CD4-positive, alpha-beta T cell (primary cell): ENCODE measurements at places on chromosomes 2 and 18.

GRCh38 chr2:236417150-236417549 lies 152.5 kb upstream of the ACKR3 start:
- H3K4me1 ChIP-seq = no peaks in the 10 kb centered on the region
- no peak for DNase-seq
- no peak overlapping the region for H3K4me3 ChIP-seq
- peaks cover 5% of the 10 kb centered on the region for H3K27me3 ChIP-seq
- no peaks in the 10 kb centered on the region for H3K36me3 ChIP-seq

GRCh38 chr2:223954401-223954800 lies 2.9 kb upstream of the MRPL44 start:
- no peak for DNase-seq
- no peak overlapping the region for H3K27ac ChIP-seq
- peaks cover 25% of the 10 kb centered on the region for H3K4me1 ChIP-seq
- H3K27me3 ChIP-seq = no peaks in the 10 kb centered on the region
- peaks cover under 1% of the 10 kb centered on the region for H3K36me3 ChIP-seq

GRCh38 chr2:102376052-102376591 lies 20.5 kb downstream of the IL18R1 start:
- DNase-seq = no peak
- H3K27ac ChIP-seq = no peak overlapping the region
- H3K36me3 ChIP-seq = peaks cover 6% of the 10 kb centered on the region
- H3K27me3 ChIP-seq = no peaks in the 10 kb centered on the region
- H3K4me1 ChIP-seq = no peaks in the 10 kb centered on the region

- DNase-seq = no peak
- H3K27ac ChIP-seq = no peak overlapping the region
- H3K27me3 ChIP-seq = no peaks in the 10 kb centered on the region
- no peak overlapping the region for H3K4me3 ChIP-seq
Observed at GRCh38 chr2:96340493-96341414, 5.2 kb downstream of the NCAPH start.

- H3K4me3 ChIP-seq = no peak overlapping the region
- H3K4me1 ChIP-seq = peaks cover 26% of the 10 kb centered on the region
- H3K27me3 ChIP-seq = peaks cover 47% of the 10 kb centered on the region
- no peak overlapping the region for H3K27ac ChIP-seq
- DNase-seq = no peak
Observed at GRCh38 chr2:218957671-218958070, 1.8 kb upstream of the CDK5R2 start.

- H3K4me3 ChIP-seq = no peak overlapping the region
- no peaks in the 10 kb centered on the region for H3K4me1 ChIP-seq
- no peak for DNase-seq
- no peaks in the 10 kb centered on the region for H3K27me3 ChIP-seq
- no peak overlapping the region for H3K27ac ChIP-seq
Observed at GRCh38 chr18:7233134-7233810, 2.4 kb downstream of the LRRC30 start.

DNA sequence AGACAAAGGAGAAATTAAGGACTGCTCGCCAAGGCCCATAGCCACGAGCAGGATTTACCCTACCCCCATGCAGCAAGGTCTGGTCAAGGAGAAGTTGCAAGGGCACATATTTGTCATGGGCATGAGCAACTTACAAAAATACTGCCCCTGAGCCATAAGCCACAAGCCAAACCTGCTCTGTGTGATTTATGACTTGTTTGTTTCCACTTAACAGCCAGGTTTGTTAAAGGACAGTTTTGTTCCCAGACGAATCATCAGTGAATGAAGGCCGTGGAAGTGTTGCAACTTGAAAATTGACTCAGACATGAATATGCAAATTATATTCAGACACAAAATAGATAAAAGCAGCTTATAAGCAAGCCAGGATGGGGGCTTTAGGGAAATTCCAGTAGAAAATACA lies 31.3 kb upstream of the EVA1A start:
- no peak overlapping the region for H3K27ac ChIP-seq
- no peaks in the 10 kb centered on the region for H3K4me1 ChIP-seq
- no peaks in the 10 kb centered on the region for H3K36me3 ChIP-seq
- no peak overlapping the region for H3K4me3 ChIP-seq
- no peak for DNase-seq

DNA sequence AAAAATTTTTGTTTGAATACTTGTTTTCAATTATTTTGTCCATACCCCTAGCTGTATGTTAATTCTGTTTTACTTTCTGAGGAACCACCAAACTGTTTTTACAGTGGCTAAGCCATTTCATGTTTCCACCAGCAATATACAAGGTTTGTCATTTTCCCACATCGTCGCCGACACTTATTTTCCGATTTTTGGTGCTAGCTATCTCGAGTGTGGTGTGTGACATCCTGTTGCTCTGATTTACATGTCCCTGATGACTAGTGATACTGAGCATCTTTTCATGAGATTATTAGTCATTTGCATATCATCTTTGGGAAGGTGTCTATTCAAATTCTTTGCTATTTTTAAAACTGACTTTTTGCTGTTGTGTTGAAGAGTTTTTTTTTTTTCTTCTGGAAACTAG lies 7.2 kb upstream of the GPC1 start:
- H3K27me3 ChIP-seq = no peaks in the 10 kb centered on the region
- no peak for DNase-seq
- no peak overlapping the region for H3K4me3 ChIP-seq
- no peaks in the 10 kb centered on the region for H3K4me1 ChIP-seq

GRCh38 chr2:42895791-42896135 lies 103.4 kb upstream of the HAAO start:
- no peaks in the 10 kb centered on the region for H3K27me3 ChIP-seq
- H3K36me3 ChIP-seq = no peaks in the 10 kb centered on the region
- H3K27ac ChIP-seq = no peak overlapping the region

DNA sequence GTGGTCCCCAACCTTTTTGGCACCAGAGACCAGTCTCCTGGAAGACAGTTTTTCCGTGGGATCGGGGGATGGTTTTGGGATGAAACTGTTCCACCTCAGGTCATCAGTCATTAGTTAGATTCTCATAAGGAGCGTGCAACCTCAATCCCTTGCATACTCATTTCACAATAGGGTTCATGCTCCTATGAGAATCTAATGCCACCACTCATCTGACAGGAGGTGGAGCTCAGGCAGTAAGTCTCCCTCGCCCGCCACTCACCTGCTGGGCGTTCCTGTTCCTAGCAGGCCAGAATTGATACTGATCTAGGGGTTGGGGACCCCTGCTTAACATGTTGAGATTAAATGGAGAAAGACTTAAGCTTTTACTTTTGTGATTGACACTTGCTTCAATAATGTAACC lies 9.9 kb downstream of the NABP1 start:
- no peak for DNase-seq
- peaks cover 4% of the 10 kb centered on the region for H3K4me1 ChIP-seq
- no peak overlapping the region for H3K4me3 ChIP-seq
- H3K27ac ChIP-seq = no peak overlapping the region
- H3K36me3 ChIP-seq = peaks cover 57% of the 10 kb centered on the region
- H3K27me3 ChIP-seq = no peaks in the 10 kb centered on the region

- no peak overlapping the region for H3K4me3 ChIP-seq
- DNase-seq = no peak
- no peak overlapping the region for H3K27ac ChIP-seq
- H3K4me1 ChIP-seq = no peaks in the 10 kb centered on the region
- no peaks in the 10 kb centered on the region for H3K36me3 ChIP-seq
- H3K27me3 ChIP-seq = no peaks in the 10 kb centered on the region
Observed at GRCh38 chr2:96663829-96664228, 21.3 kb downstream of the FER1L5 start.

DNA sequence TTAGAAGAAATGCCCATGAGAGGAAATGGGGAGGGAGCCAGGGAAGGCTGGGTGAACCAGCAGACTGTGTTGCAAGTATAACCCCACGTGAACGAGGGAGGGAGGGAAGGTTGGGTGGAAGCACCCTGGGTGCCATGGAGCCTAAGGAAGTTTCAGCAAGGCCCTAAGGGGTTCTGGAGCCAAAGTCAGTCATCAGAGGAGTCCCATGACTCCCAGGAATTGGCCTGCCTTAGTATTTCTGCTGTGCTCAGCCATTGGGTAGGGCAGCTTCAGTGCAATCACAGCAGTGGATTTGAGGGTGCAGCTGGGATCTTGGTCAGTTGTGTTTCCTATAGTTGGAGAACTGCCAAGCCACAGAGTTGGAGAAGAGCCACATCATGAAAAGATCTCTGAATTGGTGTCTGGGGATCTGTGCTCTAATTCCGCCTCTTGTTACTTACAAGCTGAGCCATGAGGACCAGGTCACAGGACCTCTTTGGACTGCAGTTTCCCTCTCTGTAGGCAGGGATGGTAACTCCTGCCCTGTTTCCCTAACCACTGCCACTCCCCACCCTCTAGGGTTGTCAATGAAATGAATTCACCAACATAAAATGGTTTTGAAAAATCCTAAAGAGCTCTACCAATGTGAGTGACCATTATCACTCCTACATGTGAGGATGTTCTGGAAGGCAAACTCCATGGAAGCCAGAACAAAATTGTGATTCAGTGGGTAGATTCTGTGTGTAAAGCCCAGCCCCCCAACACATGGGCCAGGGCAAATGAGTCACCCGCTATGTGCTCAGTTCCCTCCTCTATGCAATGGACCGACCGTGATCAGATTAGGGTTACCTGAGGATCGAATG lies 108.9 kb downstream of the CLIP4 start:
- H3K27me3 ChIP-seq = peaks cover 2% of the 10 kb centered on the region
- no peak for DNase-seq
- no peak overlapping the region for H3K27ac ChIP-seq
- H3K36me3 ChIP-seq = no peaks in the 10 kb centered on the region
- H3K4me3 ChIP-seq = no peak overlapping the region

GRCh38 chr2:65539633-65540032 lies 107.2 kb upstream of the SPRED2 start:
- H3K4me1 ChIP-seq = no peaks in the 10 kb centered on the region
- H3K27ac ChIP-seq = no peak overlapping the region
- H3K36me3 ChIP-seq = no peaks in the 10 kb centered on the region
- H3K4me3 ChIP-seq = no peak overlapping the region
- DNase-seq = no peak

DNA sequence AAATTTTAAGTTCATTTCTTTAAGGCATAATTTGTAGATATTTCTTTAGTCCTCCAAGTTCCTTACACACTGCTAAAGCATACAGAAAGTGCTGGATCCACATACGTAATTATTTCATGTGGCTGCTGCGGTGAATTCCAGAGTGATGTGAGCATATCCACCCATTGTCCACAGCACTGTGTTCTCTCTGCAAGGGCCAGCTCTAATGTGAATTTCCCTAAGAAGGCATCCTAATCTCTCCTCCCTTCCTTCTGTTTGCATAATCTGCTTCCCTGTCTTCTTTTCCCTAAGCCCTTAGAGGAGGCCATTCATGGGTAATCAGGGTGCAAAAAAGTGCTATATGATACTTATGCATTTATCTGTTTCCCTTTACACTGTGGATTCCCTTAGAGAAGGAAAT lies 57.2 kb downstream of the COBLL1 start:
- H3K27ac ChIP-seq = no peak overlapping the region
- no peaks in the 10 kb centered on the region for H3K36me3 ChIP-seq
- no peaks in the 10 kb centered on the region for H3K4me1 ChIP-seq
- H3K4me3 ChIP-seq = no peak overlapping the region
- no peaks in the 10 kb centered on the region for H3K27me3 ChIP-seq

DNA sequence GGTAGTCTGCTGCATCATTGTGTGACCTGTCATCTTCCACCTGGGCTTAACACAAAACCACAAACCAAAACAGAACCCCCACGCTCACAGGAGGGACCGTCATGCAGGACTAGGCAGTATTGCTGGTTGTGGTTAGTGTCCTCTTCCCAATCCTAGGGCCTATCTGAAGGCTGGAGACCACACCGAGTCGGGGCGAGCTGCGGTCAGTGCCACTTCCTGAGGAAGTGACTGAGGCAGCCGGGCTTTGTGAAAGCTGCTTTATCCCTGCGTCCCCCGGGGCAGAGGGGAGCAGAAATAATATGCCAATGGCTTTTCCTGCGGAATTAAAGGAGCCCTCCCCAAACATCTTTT lies 22.9 kb downstream of the ZNF532 start:
- no peak overlapping the region for H3K4me3 ChIP-seq
- H3K27ac ChIP-seq = no peak overlapping the region
- no peaks in the 10 kb centered on the region for H3K36me3 ChIP-seq
- no peak for DNase-seq
- H3K27me3 ChIP-seq = no peaks in the 10 kb centered on the region
- peaks cover 5% of the 10 kb centered on the region for H3K4me1 ChIP-seq

- no peak overlapping the region for H3K27ac ChIP-seq
- peaks cover 12% of the 10 kb centered on the region for H3K4me1 ChIP-seq
- no peaks in the 10 kb centered on the region for H3K36me3 ChIP-seq
- H3K4me3 ChIP-seq = no peak overlapping the region
- H3K27me3 ChIP-seq = no peaks in the 10 kb centered on the region
Observed at GRCh38 chr2:160221391-160222276, 21.6 kb upstream of the ITGB6 start.

DNA sequence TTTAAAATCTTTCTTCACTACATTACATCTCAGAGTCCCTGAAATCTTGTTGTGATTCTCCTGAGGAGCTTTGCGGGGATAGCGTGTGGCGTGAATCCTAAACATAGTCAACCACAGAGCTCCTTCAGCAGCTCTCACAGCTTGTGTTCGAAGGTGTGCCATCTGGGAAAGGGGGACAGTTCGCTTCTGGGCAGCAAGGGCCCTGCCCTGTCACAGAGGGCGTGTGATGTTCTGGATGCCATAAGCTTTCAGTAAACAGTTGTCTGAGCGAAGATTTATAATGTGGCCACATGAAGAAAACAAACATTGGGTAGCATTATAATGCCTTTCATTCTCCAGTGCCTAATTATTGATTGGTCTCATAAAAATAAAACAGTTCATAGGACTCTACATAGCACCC lies 172.5 kb downstream of the MYO1B start:
- no peaks in the 10 kb centered on the region for H3K27me3 ChIP-seq
- no peak for DNase-seq

- no peak for DNase-seq
- H3K36me3 ChIP-seq = no peaks in the 10 kb centered on the region
- no peak overlapping the region for H3K27ac ChIP-seq
- H3K27me3 ChIP-seq = no peaks in the 10 kb centered on the region
Observed at GRCh38 chr2:75287624-75288316, 88.5 kb upstream of the TACR1 start.

DNA sequence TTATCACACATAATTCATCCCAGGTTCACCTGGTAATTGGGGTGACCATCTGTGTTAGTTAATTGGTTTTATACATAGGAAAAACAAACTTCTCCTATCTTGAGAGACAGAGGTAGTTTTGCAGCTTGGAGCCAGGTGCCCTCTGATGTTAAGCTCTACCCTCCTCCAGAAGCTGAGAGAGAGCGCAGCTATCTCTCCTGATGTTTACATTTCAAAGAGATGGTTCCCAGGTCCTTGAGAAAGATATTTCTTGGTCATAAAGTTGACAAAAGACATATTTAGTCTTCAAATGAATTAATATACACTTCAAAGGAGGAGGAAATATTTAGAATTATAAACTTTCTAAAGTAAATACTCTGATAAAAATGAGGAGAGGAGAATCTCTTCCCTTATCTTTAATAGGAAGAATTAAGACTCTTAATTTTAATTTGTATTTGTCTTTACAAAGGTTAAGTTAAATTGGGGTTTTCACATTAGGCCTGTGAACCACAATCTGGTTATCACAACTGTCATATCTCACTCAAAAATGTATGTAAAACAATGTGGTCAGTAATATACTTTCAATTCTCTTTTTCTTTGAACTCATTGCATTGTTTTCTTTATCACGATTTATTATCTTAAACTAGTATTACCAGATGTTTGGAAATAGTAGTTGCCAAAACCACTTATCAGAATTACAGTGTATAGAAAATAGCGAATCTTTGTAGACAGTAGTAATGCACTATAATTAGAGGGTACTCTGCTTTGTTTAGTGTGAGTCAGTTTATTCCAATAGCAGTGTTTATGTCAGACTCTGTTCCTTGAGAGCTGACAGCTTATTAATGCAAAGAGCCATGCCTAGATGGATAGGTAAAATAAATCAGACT lies 26.8 kb downstream of the SERPINB4 start:
- H3K27me3 ChIP-seq = no peaks in the 10 kb centered on the region
- H3K4me3 ChIP-seq = no peak overlapping the region
- no peak for DNase-seq
